ENCODE measurements at places on chromosomes 11 and 22. TPM values are rescaled to one million over a fixed set of nuclear protein-coding genes. Genes with fewer than 3 reads are reported as not detected.

The F2 gene
- total RNA-seq = 0.80 TPM

The CCDC15 gene
- total RNA-seq = 4.2 TPM

DNA sequence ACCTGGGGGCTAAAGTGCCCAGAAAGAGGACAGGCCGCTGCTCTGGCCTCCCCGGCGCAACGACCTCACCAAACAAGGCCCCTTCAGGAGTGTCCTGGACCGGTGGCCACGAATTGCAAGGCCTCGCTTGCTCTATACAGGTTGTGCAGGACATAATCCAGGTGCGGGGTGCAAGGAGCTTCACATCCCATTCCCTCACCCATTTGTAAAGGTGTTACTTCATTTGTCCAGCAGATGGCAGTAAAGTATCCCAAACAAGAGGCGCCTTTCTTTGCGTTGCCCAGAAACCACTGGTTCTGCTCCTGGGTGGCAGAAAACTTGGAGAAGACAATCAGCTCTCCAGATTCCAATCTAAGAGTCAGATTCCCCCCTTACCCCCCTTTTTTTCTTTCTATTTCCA lies 35.9 kb upstream of the PRDM11 start:
- H3K4me3 ChIP-seq = no peak overlapping the region
- H3K4me1 ChIP-seq = no peaks in the 10 kb centered on the region
- H3K36me3 ChIP-seq = no peaks in the 10 kb centered on the region
- H3K27me3 ChIP-seq = peaks cover 10% of the 10 kb centered on the region

GRCh38 chr22:41485033-41485432 lies 16.1 kb downstream of the ACO2 start:
- DNase-seq = no peak
- no peaks in the 10 kb centered on the region for H3K27me3 ChIP-seq
- no peaks in the 10 kb centered on the region for H3K4me1 ChIP-seq
- H3K4me3 ChIP-seq = no peak overlapping the region

The TRIM29 gene
- total RNA-seq = not detected

The OTOG gene
- total RNA-seq = 0.95 TPM

Measured in endodermal cell (in vitro differentiated cells).